Naive B cell (primary cell): ENCODE measurements at places on chromosomes 3 and 15.

DNA sequence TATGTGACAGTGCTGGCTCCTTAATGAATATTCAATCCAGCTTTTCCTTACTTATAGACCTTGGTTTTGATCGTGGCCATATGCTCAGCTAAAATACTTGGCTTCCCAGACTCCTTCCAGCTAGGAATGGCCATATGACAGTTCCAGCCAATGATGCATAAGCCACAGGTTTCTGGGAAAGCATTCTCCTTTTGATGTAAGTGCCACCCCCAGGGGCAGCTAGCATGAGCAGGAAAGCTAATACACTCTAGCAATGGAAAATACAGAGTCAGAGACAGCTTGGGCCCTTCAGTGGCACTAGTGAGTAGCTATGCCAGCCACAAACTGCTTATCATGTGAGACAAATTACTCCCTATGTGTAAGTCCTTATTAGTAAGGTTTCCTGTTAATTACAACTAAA lies 26.7 kb downstream of the TBC1D2B start:
- DNase-seq = no peak
- no peak overlapping the region for H3K27ac ChIP-seq
- peaks cover 61% of the 10 kb centered on the region for H3K4me1 ChIP-seq
- H3K4me3 ChIP-seq = no peak overlapping the region
- H3K36me3 ChIP-seq = peaks cover 10% of the 10 kb centered on the region
- H3K27me3 ChIP-seq = no peaks in the 10 kb centered on the region

DNA sequence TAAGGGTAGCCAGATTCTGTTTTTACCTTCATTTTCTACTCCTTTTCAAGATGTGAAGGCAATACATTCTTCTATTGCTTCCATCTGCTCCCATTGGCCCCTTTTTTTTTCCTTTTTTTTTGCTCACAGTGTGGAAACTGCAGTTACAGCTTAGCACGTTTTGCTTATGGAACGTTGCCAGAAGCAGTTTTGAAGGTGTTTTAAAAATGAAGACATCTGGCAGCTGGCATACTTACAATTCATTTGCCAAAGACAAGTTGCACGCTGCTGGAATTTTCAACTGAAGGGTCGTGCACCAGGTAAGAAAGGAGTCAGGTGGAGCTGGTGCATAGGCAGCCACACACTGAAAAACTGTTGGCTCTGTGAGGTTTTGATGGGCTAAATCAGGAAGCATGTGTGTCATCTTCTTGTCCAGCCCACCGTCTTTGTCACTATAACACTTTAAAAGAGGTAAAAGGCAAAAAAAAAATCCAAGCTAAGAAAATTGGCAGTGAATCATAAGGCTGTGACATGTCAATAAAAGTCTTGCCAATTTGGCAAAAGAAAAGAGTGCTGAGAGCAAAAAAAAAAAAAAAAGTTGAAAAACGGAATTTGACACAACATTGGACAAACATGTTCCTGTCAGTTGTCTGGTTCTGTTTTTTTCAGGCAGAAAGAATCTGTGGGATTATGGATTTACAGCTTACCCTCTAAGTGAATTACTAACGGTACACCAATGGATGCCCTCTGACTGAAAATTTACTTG lies 225.4 kb upstream of the SOX2 start:
- no peak overlapping the region for H3K4me3 ChIP-seq
- no peaks in the 10 kb centered on the region for H3K27me3 ChIP-seq
- H3K36me3 ChIP-seq = no peaks in the 10 kb centered on the region
- peaks cover 5% of the 10 kb centered on the region for H3K4me1 ChIP-seq

DNA sequence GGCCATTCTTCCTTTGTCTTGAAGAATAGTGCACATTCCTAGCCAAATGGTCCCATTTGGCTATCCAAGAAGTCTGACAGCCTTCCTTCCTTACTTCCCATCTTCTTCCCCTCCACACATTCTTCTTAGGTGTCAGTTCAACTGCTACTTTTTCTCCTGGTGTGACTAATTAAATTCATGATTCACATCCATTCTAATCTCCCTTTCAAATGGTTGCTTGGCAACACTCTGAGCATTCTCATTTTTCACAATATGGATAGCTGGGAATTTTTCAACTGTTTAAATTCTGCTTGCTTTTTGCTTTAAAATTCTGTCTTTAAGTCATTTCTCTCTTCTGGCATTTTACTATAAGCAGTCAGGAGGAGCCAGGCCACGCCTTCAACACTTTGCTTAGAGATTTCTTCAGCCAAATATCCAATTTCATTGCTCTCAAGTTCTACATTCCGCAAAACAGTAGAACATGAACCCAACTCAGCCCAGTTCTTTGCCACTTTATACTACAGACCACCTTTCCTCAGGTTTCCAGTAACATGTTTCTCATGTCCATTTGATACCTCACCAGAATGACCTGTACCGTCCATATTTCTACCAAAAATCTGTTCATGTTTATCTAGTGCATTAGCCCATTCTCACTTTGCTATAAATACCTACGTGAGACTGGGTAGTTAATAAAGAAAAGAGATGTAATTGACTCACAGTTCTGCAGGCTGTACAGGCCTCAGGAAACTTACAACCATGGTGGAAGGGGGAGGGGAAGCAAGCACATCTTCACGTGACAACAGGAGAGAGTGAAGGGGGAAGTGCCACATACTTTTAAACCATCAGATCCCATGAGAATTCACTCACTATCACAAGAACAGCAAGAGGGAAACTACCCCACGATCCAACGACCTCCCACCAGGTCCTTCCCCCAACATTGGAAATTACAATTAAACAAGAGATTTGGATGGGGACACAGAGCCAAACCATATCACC lies 31.9 kb upstream of the MCF2L2 start:
- no peak overlapping the region for H3K27ac ChIP-seq
- peaks cover 12% of the 10 kb centered on the region for H3K36me3 ChIP-seq
- H3K4me3 ChIP-seq = no peak overlapping the region
- peak; percentile 13 for DNase-seq
- no peaks in the 10 kb centered on the region for H3K4me1 ChIP-seq

- H3K36me3 ChIP-seq = no peaks in the 10 kb centered on the region
- no peaks in the 10 kb centered on the region for H3K4me1 ChIP-seq
- H3K27me3 ChIP-seq = peaks cover 15% of the 10 kb centered on the region
- no peak overlapping the region for H3K27ac ChIP-seq
- no peak overlapping the region for H3K4me3 ChIP-seq
Observed at GRCh38 chr15:91482799-91483198, 370.7 kb upstream of the SLCO3A1 start.

DNA sequence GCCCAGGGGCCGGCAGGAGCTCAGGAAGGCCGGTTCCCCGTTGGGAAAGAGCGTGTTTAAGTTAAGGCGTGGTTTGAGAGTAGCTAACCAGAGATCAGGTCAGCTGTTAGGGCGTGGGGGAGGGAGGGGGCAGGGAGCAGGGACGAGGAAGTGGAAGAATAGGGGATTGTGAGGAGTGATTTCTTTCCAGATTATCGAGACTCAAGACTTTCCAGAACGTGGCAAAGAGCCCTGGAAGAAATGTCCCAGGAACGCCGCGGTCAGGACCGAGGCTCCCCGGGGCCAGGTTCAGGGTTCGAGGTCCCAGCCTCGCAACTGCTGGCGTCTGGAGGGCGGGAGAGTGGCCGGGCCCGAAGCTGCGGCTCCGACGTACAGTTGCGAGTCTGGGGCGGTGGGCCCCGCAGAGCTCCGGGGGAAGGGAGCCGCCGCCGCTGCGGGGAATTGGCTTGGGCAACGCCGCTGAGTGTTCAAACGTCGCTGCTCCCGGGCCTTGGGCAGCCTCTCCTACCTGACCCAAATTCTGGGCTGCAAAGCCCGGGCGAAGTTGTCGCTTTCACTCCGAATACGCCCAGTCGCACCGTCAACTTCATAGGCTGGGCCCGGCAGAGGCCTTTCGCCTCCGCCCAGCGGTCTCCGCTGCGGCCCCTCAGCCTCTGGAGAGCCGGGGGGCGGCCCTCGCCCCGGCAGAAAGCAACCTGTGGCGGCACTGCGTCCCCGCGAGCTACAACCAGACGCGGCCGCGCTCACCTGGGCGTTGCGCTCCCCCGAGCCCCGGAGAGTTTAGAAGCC lies 9.5 kb downstream of the ISL2 start:
- peaks cover 10% of the 10 kb centered on the region for H3K36me3 ChIP-seq
- H3K27me3 ChIP-seq = peaks cover 63% of the 10 kb centered on the region
- DNase-seq = no peak
- H3K4me3 ChIP-seq = peak overlapping the region; percentile 66
- H3K27ac ChIP-seq = peak overlapping the region; percentile 1
- peaks cover 28% of the 10 kb centered on the region for H3K4me1 ChIP-seq

GRCh38 chr3:183061391-183062172 lies 37.7 kb downstream of the MCCC1 start:
- no peak overlapping the region for H3K4me3 ChIP-seq
- no peaks in the 10 kb centered on the region for H3K27me3 ChIP-seq
- peaks cover 19% of the 10 kb centered on the region for H3K36me3 ChIP-seq
- no peak overlapping the region for H3K27ac ChIP-seq
